Heart left ventricle (tissue), 16 donors: ENCODE measurements at places on chromosomes 7 and 10. TPM values are rescaled to one million over a fixed set of nuclear protein-coding genes. Genes with fewer than 3 reads are reported as not detected.

DNA sequence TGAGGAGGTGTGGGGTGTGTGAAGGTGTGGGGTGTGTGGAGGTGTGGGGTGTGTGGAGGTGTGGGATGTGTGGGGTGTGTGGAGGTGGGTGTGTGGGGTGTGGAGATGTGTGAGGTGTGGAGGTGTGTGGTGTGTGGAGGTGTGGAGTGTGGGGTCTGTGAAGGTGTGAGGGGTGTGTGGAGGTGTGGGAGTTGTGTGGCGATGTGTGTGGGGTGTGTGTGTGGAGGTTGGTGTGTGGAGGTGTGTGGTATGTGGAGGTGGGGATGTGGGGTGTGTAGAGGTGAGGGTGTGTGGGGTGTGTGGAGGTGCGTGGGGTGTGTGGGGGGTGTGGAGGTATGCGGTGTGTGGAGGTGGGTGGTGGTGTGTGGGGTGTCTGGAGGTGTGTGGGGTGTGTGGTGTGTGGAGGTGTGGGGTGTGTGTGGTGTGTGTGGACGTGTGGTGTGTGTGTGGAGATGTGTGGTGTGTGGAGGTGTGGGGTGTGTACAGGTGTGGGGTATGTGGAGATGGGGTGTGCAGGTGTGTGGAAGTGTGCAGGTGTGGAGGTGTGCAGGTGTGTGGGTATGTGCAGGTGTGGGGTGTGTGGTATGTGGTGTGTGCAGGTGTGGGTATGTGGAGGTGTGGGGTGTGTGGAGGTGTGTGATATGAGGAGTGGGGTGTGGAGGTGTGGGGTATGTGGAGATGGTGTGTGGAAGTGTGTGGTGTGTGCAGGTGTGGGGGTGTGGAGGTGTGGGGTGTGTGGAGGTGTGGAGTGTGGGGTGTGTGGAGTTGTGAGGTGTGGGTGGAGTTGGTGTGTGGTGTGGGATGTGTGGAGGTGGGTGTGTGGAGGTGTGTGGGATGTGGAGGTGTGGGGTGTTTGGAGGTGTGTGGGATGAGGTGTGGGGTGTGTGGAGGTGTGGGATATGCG, 34.5 kb downstream of the SPDYE17 start:
- peak; percentile 40 for DNase-seq

DNA sequence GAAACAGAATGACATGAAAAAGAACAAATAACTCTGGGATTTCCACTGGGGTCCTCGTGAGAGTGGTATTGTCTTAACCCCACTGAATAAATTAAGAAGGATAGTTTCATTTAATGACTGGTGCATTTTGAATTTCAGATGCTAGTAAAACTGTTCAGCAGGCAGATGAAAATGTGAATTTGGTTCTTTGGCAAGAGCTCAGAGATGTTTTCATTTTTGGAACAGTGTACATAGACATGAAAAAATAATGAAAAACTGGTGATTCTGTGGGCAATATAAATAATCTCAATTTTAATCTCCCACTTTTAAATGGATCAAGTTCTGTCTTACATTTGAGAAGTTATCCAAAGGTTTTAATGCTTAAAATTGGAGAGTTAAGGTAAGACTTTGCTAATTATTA, 84.1 kb downstream of the TRIL start:
- no peak for DNase-seq

DNA sequence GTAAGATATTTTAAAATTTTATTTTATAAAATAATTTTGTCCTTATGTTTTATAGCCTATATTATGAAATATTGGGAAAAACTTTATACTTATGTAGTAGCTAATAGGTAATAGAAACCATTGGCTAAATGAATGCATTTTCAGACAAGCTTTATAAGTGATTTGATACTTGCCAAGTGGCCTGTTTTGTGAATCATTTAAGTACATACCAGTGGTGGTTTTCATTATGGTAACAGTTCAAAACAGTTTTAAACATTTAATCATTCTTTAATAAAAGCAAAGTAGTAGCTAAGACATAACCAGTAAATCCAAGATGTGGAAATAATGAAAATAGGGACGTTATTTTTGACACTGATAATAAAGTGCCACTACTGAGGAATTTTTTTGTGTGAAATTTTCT, 182.2 kb downstream of the PHF14 start:
- DNase-seq, result no peak

Gene STOX1
- total RNA-seq, result not detected

DNA sequence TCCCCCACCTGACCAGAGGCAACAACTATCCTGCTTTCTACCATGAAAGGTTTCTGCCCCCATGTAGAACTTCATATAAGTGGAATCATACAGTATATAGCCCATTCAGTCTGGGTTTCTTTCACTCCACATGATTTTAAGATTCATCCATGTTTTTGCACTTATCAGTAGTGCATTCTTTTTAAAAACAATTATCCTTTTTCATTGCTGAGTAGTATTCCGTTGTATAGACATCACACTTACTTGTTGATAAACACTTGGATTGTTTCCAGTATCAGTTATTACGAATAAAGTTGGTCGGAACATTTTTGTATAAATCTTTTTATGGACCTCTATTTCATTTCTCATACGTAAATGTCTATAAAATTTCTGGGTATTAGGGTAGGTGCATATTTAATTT, 68.7 kb downstream of the CYCS start:
- DNase-seq, result no peak

Gene DRGX
- total RNA-seq, result not detected

DNA sequence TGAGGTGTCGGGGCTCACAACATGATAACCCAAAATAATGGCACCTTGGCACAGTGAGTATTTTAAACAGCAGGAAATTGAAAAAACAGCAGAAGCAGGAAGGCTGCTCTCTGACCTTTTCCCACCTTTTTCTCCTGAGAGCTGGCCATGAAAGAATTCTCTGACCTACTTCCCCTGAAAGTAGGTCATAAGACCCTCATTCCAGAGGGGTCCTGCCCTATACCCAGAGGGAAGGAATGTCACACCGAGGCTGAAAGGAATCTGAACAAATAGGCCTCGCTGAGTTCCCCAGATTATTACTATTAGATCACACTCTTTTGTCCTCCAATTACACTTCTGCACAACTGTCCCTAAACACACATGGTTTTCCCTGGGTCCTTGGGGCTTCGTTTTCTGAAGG, 18.8 kb downstream of the CPVL start:
- no peak for DNase-seq

DNA sequence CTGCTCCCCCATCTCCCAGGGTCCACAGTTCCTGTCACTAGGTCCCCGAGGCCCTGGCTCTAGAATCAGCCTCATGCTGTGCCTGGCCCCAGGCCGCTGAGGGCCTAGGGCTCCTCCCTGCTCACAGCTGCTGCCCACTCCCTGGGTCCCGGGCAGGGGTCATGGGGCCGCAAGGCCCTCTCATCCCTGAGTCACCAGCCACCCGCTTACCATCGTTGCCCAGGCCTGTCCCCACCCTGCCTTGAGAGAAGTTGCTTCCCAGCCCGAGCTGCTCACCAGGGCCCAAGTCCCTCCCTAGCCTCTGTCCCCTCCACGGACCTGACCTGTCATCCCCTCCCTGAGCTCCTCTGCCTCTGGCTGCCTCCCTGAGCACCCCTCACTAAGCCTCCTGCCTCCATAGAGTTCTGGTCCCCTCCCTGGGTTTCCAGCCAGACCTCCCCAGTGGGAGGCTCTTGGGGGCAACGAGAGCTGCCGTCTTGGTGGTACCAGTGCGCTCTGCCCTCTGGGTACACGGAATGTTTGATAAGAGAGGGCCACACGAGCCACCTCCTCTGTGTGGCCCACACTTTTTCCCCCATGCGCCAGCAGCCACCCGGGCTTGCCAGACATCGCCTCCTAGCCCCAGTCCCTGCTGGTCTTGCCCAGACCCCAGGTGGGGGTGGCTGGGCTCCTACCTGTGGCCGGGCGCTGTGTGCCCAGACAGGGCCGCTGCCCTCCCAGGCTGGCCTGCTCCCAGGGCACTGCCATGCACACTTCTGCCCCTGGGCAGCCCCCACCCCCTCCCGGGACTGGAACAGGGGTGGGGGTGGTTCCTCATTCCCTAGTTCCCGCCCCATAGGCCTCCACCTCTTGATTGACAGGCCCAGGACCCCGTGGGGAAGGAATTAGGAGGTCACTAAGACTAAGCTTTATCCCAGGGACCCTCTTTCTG, 21.3 kb downstream of the MLXIPL start:
- no peak for DNase-seq

DNA sequence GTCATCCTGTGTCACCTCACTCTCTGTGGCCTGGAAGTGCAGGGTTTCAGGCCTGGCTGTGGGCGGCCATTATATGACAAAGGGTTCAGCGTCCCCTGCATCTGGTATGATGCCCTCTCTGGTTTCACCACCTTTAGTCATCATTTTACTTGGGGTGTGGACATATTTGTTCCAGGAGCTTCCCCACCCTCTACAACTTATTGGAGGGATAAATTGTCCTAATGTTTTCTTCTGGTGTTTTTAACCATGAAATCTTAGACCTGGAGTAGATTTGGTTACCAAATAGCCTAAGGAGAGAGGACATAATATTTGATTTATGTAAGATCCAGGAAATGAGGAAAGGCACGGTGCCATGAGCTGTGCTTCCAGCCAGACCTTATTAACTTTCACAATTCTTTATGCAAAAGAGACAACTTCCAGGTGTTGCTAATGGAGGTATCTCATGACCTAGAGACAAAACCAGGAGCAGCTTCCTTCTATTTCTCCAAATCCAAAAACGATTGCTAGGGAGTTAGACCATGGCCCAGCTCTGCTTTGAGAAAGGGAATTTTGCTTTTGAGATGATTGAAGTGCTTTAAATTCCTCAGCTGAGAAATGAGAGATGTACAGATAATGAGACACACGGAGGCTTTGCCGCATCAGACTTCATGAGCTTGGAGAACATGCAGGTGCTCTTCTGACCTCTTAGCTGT, 20.9 kb downstream of the WBP1L start:
- no peak for DNase-seq

Gene FANK1
- total RNA-seq, result 0.40 TPM

GRCh38 chr7:151631570-151631952, 111.9 kb upstream of the RHEB start:
- no peak for DNase-seq

- DNase-seq, result no peak
Observed at GRCh38 chr7:114622221-114622620, 207.6 kb downstream of the FOXP2 start.

Gene FFAR4
- 1.7 TPM for total RNA-seq
